ENCODE measurements at places on chromosomes 3 and 15.

DNA sequence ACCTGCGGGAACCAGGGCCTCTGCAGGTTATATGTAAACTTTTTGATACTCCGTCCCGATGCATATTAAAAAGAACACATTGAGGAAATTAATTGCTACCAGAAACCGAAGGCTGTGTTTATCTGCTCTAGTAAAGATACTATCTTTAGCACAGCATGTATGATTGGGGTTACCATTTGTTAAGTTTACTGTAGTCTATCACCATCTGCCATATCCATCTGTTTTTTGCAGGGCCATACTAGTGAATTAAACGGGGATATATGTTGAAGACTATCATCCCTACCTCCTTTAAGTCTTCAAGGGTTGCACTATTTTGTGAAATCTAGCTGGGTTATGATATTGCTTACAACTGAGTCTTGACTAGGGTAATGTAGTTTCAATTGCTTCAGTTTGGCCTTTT lies 597.0 kb downstream of the SQOR start:
- no peak for DNase-seq

- no peak for DNase-seq
These were observed 192.8 kb downstream of the ARPP21 start for GRCh38 chr3:35832140-35832571.

DNA sequence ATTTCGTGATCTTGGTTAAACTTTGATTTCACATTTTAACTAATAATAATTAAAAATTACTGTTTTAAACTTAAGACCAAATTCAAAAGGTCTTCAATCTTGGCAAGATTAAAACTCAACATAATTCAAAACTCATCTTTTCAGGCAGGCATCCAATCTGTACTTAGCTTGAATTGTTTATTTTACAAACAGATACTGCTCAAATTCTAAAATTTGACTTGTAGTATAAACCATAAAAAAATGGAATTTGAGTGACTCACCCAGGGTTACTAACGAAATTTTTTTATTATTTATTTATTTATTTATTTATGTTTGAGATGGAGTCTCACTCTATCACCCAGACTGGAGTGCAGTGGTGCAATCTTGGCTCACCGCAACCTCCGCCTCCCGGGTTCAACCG lies 64.4 kb downstream of the GAP43 start:
- no peak for DNase-seq

GRCh38 chr3:53715815-53716483 lies 130.3 kb downstream of the CHDH start:
- no peak for DNase-seq

DNA sequence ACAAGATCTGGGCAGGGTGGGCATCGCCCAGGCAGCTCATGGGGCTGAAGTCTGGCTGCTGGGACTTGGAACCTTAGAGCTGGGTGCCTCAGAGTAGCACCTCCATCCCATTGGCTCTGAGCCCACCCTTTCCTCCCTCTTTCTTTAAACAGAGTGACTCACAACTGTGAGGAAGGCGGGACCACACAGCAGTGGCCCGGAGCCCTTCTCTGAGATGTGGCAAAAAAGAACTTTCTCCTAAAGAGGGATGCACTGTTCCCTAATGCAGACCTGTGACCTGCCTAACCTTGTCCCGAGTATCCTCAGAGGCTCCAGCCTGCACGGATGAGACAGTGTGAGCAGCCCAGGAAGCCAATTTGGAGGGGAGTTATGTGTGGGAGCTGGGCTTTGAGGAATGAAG lies 23.6 kb downstream of the PRR20G start:
- no peak for DNase-seq

DNA sequence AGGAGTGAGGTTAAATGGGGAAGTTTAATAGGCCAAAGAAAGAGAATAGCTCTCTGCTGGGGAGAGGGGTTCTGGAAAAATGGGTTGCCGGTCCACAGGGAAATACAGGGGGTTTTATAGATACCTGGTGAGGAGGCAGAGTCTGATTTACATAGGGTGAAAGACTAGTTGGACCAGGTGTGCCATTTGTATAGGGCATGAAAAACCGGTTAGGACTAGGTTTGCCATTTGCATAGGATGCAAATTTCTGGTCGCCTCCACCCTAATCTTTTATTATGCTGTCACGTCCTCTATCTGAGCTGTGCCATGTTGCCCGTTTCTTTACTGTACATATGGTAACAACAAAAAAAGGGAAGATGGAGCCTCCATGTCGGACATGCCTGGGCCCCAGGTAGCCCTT lies 960.1 kb downstream of the FHIT start:
- DNase-seq: no peak

- DNase-seq: no peak
These were observed 39.9 kb upstream of the CCNL1 start for GRCh38 chr3:157199841-157200240.

DNA sequence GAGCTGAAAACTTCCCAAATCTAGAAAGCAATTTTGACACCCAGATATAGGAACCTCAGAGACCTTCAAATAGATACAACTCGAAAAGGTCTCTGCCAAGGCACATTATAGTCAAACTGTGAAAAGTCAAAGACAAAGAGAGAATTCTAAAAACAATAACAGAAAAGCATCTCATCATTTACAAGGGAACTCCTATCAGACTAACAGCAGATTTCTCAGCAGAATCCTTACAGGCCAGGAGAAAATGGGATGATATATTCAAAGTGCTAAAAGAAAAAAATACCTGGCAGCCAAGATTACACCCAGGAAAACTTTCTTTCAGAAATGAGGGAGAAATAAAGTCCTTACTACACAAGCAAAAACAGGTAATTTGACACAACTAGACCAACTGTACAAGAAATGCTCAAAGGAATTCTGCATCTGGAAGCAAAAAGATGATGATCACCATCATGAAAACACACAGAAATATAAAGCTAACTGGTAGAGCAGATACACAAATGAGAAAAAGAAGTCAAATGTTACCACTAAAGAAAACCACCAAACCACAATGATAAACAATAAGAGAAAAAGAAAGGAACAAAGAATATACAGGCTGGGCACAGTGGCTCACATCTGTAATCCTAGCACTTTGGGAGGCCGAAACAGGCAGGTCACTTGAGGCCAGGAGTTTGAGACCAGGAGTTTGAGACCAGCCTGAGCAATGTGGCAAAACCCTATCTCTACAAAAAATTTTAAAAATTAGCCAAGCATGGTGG lies 50.4 kb downstream of the ADAM10 start:
- no peak for DNase-seq

GRCh38 chr3:186032321-186032720 lies 76.6 kb downstream of the ETV5 start:
- no peak for DNase-seq

GRCh38 chr15:67076147-67076843 lies 10.9 kb downstream of the SMAD3 start:
- peak; percentile 74 for DNase-seq

- DNase-seq: no peak
These were observed 50.4 kb downstream of the APH1B start for GRCh38 chr15:63327648-63328421.

DNA sequence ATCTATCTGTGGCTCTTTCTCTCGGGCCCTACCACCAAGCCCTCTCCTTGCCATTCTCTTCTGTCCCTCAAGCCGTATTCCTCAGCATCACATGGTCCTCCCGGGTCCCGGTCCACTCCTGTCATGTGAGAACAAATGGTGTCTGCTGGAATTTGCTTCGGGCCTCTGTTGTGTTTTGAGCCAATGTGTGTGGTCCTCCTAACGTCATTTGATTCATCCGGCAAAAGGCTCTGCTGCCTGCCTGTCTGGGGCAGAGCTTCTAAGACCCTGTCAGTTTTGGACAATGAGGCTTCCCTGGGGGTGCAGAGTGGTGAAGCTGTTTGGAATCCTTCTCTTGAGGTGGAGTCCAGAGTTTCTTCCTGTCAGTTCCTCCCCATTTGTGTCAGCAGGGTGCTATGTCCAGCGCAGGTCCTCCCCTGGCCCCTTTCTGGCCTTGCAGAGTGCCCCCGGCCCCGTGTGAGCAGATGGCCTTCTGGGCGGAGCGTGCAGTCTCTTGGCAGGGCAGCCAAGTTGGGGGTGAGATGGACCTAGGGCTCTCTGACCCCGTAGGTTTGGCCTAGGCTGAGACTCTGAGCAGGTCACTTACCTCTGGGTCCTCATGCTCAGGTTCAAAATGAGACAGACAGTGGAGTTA lies 93.6 kb downstream of the APBA2 start:
- DNase-seq: no peak

All from thoracic aorta (tissue), 2 donors.